ENCODE measurements at places on chromosomes 4 and X.

DNA sequence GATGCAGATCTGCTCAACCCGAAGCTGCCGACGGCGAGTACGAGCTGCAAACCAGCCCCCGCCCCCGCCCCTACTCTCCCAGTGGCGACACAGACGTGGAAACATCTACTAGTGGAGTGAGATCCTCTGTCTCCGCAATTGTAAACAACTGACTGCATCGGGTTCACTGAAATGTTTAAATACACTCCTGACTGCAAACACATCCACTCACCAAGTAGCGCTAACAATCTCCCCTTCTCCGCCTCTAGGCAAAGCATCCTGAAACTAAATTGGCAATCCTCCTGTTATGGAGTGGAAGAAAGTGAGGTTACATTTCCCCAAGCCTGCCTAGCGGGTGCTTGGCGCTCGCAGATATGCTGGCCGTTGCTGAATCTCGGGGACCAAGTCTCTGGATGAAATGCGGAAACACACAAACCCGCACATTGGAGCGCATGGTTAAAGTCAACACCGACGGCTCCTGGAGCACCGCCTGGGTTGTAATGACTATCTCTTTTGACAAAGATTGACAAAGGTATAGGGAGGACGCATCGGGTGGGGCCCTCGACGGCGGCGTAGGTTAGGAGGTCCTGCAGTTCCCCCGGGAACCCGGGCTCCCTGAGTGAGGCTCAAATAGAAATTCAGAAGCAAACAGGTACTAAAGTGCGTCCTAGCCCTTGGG, 117.0 kb upstream of the TEX13C start:
- DNase-seq, result no peak

GRCh38 chrX:41518127-41518840, 71.1 kb downstream of the NYX start:
- DNase-seq, result no peak

DNA sequence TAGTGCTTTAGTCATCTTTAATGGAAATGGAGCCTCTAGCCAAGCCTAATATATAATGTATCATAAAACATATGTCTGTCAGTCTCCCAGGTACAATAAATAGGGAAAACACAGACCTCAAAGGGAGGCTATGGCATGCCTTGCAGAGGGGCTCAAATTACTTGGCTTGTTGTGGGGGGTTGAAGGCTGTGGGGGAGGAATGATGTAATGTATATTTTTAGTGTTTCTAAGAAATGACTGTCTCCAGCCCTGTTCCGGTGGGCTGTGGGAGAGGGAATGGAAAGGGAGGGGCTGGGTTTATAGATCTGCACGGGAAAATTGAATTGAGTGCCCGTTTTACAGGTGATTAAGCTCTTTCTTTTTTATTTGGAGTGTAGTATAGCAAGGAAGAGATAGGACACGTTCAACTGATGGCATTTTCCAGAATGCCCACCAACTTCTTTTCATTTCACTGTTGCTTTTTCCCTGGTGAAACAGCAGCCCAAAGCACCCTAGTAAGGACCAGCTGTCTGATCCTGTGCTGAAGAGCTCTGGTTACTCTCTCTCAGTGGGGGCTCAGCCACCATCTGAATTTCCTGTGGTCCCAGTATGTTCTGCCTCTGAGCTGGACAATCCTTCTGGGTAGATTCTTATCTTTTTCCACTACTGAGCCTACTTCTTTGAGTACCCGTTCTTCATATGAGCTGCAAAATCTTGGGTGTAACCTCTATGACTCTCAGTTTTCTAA, 220.7 kb upstream of the CASK start:
- no peak for DNase-seq

GRCh38 chr4:150033081-150033480, 45.2 kb upstream of the DCLK2 start:
- no peak for DNase-seq

GRCh38 chrX:140432346-140433175, 72.3 kb downstream of the SOX3 start:
- no peak for DNase-seq

DNA sequence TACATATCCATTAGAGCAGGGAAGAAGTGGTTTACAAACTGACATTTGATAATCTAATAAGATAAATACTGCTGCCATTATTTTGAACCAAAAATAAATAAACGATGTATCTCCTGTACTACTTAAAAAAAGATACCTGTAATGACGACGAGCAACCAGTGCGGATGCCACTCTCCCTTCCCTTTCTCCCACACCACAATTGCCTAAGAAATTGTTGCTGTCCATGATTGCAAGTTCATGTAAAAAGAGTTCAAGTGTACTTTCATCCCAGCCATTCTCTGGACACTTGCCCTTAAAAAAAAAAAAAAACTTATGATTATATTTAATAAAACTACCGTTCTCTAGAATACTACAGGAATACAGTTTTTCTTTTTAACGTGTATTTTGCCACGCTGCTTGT, 1.4 kb downstream of the SEPSECS start:
- DNase-seq, result no peak

- no peak for DNase-seq
Measured at GRCh38 chr4:147570616-147571015, 46.6 kb upstream of the TMEM184C start.

GRCh38 chr4:2914256-2915126, 48.7 kb downstream of the NOP14 start:
- no peak for DNase-seq

GRCh38 chr4:64721106-64721505, 311.9 kb upstream of the TECRL start:
- DNase-seq, result no peak

GRCh38 chr4:105632599-105632998, 75.9 kb downstream of the INTS12 start:
- DNase-seq, result no peak

DNA sequence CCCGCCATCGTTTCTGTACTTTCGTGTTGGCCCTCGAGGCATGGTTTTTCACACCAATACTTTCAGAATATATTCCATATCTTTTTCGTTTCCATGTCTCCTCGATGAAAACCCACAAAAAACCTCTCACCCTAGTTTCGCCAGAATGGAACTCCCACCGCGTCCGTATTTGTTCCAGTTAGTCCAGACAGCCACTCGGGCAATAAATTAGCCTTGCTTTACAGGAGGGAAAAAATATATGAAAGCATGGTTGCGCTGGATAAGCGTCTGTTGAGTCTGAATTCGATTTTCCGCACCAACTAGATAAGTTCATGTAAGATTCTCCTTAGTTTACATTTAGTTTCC, 550 bp upstream of the CHM start:
- no peak for DNase-seq

- DNase-seq, result peak; percentile 28
Measured at GRCh38 chrX:129984111-129984958, 1.9 kb downstream of the BCORL1 start.

GRCh38 chr4:142416121-142416520, 430.0 kb downstream of the INPP4B start:
- no peak for DNase-seq

GRCh38 chr4:79611026-79611425, 203.0 kb upstream of the GK2 start:
- DNase-seq, result no peak

- DNase-seq, result no peak
Measured at GRCh38 chr4:85147481-85148076, 181.1 kb upstream of the WDFY3 start.

DNA sequence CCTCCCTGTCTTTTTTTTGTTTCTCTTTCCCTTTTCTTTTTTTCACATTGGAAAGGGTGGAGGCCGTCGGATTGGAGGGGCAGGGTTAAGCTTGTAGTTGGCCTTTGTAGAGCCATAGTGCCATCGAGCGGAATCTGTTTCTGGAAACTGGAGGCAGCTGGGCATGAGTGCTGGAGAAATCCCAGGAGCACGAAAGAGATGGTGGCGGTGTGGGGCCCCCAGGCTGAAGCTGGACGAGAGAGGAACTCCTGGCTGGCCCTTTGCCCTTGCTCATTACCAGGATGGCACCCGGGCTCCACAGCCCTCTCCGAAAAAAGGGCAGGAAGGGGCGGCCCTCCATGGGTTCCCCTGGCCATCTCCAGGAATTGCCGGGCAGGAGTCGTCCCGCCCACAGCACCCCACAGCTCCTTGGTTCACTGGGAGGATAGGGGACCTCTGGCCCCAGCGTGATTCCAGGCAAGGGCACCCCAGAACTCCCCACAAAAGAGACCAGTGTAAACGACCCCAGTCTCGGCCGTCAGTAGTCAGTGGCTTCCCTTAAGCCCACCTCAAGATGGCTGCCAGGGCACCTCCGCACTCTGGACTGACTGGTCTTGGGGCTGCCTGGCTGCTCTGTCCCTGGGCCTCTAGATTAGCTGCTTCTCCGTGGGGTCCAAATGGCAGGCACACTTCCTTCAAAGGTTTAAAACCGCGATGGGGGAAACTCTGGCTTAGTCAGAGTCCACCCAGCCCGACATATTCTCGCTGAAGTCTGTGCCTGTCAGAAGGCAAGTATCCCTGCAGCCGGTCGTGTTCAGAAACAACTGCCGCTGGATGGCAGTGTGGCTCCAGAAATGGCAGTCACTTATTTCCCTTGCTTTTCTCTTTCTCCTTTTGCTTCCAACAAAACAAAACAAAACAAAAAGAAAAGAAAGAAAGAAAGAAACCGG, 74.1 kb downstream of the NBDY start:
- peak; percentile 11 for DNase-seq

DNA sequence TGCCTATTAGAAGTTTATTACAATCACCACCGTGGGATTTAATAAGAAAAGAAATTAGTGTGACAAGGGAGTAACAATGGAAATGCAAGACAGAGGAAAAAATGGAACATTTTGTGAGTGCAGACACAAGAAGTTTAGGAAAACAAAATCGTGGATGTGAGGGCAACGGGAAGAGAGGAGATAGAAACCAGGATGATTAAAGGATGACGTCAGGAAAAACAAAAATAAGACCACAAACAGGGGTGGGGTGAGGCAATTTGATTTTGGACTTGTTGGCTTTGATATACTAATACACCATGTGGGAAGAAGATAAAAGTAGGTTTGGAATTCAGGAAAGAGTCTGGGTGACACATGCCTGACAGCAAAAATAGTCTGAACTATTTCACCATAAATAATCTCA, 38.2 kb upstream of the GPM6A start:
- no peak for DNase-seq

All from T-helper 1 cell (primary cell).